ENCODE measurements at places on chromosomes 16 and 17. TPM values are rescaled to one million over a fixed set of nuclear protein-coding genes. Genes with fewer than 3 reads are reported as not detected.

Gene CLEC10A
- not detected for total RNA-seq

- H3K4me3 ChIP-seq: peak overlapping the region; percentile 88
- peak; percentile 61 for DNase-seq
- no peaks in the 10 kb centered on the region for H3K36me3 ChIP-seq
- peaks cover 9% of the 10 kb centered on the region for H3K27me3 ChIP-seq
- H3K4me1 ChIP-seq: peaks cover 15% of the 10 kb centered on the region
Measured at GRCh38 chr17:7403043-7403726, 712 bp downstream of the TMEM256 start.

DNA sequence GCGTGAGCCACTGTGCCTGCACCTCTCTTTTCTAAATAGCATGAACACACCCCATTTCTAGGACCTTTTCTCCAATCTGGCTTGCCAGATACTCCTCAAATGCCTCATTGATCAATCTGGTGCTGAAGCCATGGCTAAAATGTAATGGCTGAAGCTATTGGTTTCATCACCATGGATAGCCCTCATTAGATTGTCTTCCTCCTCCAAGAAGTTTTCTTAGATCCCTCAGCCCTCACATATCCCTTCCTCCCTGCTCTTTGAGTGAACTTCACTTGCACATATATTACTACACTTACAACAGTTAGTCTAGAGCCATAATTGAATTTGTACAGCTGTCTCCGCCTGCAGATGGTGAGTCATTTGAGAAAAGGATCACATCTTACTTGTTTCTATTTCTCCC, 77.9 kb upstream of the TOX3 start:
- H3K4me3 ChIP-seq: no peak overlapping the region
- H3K36me3 ChIP-seq: no peaks in the 10 kb centered on the region
- DNase-seq: no peak
- H3K27me3 ChIP-seq: no peaks in the 10 kb centered on the region
- no peaks in the 10 kb centered on the region for H3K4me1 ChIP-seq

- no peaks in the 10 kb centered on the region for H3K27me3 ChIP-seq
- no peak overlapping the region for H3K4me3 ChIP-seq
- H3K4me1 ChIP-seq: no peaks in the 10 kb centered on the region
- no peak for DNase-seq
- H3K36me3 ChIP-seq: no peaks in the 10 kb centered on the region
Measured at GRCh38 chr17:52181782-52182181, 23.3 kb upstream of the CA10 start.

GRCh38 chr16:68776821-68777485, 39.9 kb downstream of the CDH1 start:
- H3K36me3 ChIP-seq: no peaks in the 10 kb centered on the region
- DNase-seq: peak; percentile 86
- H3K27ac ChIP-seq: peak overlapping the region; percentile 49
- H3K4me1 ChIP-seq: peaks cover 10% of the 10 kb centered on the region

GRCh38 chr17:881778-882177, 97.8 kb downstream of the NXN start:
- H3K36me3 ChIP-seq: no peaks in the 10 kb centered on the region
- H3K4me3 ChIP-seq: no peak overlapping the region
- DNase-seq: no peak
- no peak overlapping the region for H3K27ac ChIP-seq
